CD4-positive, alpha-beta memory T cell (primary cell): ENCODE measurements at places on chromosomes 2 and 18. TPM values are rescaled to one million over a fixed set of nuclear protein-coding genes. Genes with fewer than 3 reads are reported as not detected.

Gene SERPINB8
- 13.8 TPM for total RNA-seq

Gene STON1
- total RNA-seq = 4.4 TPM

Gene TMEM178A
- total RNA-seq = not detected

DNA sequence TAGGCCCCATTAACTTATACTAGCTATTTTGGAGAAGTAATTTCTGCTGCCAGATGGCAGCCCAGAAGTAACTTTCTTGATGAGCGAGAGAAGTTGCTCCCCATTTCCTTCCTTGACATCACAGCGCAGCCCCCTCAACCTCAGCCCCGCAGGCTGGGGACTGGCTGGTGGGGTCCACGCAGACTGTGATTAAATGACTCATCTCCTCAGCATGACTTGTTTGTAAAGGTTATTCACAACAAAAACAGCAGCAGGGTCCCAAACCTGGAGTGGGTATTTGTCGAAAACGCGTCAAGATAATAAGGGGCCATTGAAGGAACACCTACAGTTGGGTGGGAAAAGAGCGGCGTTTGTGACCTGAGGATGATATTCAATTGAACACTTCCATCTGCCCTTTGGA lies 120.6 kb downstream of the TXNL1 start:
- no peak for DNase-seq

Gene ACMSD
- total RNA-seq = not detected

DNA sequence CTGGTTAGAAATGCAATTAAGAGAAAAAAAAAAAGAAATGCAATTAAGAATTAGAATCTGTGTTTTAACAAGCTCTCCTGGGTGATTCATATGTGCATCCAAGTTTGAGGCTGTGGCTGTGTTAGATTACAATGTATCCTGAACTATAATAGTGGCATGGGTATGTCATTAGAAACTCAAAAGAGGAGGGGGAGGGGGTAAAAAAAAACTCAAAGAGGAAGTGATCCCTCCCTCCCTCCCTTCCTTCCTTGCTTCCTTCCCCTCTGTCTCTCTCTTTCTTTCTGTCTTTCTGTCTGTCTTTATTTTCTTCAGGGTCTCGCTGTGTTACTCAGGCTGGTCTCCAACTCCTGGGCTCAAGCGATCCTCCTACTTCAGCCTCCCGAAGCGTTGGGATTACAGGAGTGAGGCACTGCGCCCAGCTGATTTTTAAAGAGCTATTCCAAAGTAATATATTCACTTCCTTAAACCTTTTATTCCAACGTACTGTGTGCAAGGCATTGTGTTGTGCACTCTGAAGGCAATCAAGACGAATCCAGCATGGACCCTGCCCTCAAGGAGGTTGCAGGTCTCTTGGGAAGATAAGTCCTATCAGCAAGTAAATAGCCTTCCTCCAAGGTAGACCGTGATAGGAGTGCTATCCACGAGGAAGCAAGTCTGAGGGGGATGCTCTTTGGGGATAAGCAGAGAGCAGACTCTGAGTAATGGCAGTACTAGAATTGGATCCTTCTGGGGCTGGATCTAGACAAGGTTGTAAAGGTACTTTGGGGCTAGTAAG lies 35.9 kb upstream of the MCFD2 start:
- DNase-seq = no peak
